Ascending aorta (tissue), 2 donors: ENCODE measurements at places on chromosomes 5 and 9. TPM values are rescaled to one million over a fixed set of nuclear protein-coding genes. Genes with fewer than 3 reads are reported as not detected.
A peak's percentile ranks its signal among the peaks of the same experiment; 100 is the strongest.

GRCh38 chr5:172769616-172770373, 1.2 kb downstream of the DUSP1 start:
- peak; percentile 72 for DNase-seq

GRCh38 chr5:39584927-39585326, 160.1 kb upstream of the DAB2 start:
- no peak for DNase-seq

- no peak for DNase-seq
Observed at GRCh38 chr5:142821733-142822487, 51.7 kb downstream of the ARHGAP26 start.

DNA sequence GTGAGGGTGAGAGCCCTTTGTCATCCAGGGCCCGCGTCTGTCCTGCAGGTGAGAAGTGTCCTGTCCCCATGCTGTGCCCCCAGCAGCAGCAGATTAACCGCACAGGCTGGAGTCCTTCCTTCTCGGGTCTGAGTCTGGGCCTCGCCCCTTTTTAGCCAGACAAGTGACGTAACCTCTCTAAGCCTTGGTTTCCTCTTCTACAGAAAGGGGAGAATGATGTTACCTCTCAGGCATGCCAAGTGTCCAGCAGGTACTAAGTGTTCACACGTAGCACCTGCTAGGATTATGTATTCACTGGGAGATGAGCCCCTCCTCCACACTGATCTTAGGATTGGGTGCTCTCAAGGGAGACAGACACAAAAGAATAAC, 6.9 kb downstream of the NEURL1B start:
- no peak for DNase-seq

The CKMT2 gene
- total RNA-seq, result 0.43 TPM

The GABRA1 gene
- not detected for total RNA-seq

GRCh38 chr9:79580055-79580454, 8.3 kb downstream of the TLE4 start:
- no peak for DNase-seq

DNA sequence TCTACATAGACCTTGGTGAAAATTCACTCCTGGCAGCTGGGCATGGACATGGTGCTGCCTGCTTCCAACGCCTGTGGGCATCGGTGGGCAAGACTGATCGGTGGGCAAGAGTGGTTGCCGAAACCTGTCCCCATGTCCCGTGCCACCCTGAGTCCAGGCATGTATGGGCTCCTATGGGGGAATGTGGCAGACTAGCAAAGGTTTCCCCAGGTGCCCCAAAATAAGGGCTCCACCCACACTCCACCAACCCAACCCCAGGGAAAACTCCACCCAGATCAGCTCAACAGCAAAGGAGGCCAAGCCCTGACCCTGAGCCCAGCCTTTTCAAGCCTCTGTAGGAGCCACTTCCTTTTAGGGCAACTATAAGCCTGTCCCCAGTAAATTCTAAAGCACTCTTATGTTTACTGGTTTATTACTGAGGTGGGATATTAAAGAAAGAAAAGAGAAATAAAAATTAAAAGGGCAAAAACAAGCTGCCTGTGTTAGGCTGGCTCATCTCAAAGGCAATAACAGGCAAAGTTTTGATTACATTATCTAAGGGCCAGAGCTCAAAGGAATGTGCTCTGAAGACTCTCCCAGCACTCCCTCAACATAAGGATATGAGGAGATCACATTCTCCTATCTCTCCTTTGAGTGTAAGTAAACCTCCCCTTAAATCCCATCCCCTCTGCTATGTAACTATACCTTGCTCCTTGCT, 8.9 kb upstream of the SPATA31E1 start:
- DNase-seq, result no peak

DNA sequence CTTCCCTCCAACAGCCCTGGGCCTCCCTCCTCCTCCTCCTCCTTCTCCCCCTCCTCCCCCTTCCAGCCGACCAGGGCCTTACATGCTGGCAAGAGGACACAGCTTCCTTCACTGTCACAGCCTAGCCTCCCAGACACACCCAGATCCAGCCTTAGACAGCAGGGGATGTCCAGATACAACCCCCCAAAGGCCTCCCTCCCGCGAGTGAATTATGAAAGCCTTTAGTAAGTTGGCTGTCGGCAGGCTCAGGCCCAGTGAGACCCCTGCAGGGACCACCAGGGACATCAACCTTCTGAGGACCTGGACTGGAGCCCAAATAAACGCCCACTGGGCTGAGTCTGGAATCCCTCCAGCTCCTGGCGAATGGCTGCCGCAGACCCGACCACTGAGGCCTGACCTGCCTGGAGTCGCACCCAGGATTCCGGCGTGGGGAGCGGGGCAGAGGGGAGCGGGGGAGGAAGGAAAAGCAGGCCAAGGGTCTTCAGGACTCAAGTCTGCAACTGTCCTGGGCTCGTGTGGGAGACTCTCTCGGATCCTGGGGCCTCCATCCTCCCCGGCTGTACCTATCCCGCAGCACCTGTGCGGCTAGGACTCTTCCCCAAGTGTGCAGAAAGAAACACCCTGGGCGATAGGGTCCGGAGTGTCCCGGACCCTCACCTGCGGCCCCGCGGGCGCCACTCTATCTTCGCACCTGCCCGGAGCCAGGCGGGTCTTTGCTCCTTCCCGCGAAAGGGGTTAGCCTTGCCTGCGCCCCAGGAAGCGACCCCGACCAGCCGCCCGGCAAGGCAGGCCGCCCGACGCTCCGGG, 705 bp downstream of the SEPTIN8 start:
- DNase-seq, result no peak

GRCh38 chr9:93183663-93184431, at the start of gene WNK2:
TSS of gene WNK2 (plus strand) at chr9:93184139. CDS start at chr9:93184930, 791 bp downstream.
- no peak for DNase-seq

- DNase-seq, result no peak
Observed at GRCh38 chr9:29126783-29127182, 1553.5 kb upstream of the C9orf72 start.
